Mesothelial cell of epicardium (in vitro differentiated cells): ENCODE measurements at places on chromosomes 13 and 19. TPM values are rescaled to one million over a fixed set of nuclear protein-coding genes. Genes with fewer than 3 reads are reported as not detected.
A peak's percentile ranks its signal among the peaks of the same experiment; 100 is the strongest.

CCNA1 gene
- total RNA-seq, result 0.16 to 0.20 TPM (median 0.18 TPM) in 3 replicates

DNA sequence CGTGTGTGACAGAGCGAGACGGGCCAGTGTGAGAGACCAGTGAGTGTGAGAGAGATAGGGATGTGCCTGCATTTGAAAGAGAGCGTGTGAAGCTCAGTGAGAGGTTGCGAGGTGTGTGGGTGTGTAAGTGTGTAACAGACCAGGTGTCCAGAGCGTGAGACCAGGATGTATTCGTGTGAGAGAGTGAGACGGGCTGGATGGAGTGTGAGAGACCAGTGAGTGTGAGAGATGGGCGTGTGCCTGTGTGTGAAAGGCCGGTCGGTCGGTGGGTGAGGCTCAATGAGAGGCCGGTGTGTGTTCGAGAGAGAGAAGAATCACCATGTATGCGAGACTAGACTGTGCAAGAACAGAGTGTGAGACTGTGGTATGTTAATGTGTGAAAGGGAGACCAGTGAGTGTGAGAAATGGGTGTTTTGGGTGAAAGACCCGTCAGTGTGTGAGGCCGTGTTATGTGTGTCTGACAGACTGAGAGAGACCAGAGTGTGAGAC is 679 bp downstream of the ZNF471 start:
- DNase-seq, result no peak

ZNF577 gene
- total RNA-seq, result 23.0 to 27.4 TPM (median 23.1 TPM) in 3 replicates

DNA sequence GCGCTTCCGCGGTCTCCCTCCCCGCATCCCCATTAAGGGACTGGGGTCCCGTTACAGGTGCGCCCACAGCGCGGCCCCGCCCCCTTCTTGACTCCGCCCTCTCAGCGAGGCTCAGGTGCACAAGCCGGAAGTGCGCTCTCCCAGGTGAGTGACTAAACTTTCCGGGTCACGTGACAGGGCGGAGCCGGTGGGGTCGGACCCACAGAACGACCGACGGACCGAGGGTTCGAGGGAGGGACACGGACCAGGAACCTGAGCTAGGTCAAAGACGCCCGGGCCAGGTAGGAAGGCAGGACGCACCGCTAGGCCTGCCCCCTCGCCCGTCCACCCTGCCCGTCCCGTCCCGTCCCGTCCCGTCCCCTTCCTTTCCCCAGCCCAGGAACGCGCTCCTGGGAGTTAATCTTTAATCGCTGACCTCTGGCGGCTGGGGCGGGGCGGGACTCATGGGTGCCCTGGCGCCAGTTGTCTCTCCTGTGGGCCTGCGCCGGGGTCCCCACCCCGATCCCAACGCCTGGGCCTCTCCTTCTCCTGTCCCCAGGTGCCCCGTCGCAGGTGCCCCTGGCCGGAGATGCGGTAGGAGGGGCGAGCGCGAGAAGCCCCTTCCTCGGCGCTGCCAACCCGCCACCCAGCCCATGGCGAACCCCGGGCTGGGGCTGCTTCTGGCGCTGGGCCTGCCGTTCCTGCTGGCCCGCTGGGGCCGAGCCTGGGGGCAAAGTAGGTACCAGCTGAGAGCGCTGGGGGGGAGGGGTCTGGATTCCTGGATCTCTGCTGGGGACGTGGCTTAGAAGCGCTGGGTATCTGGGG is at the start of gene CRB3:
Gene CRB3 (plus strand): TSS at position 202 of the 804 bp plus-strand sequence. CDS start 431 bp downstream, at position 633.
- DNase-seq, result peak; percentile 70

DNA sequence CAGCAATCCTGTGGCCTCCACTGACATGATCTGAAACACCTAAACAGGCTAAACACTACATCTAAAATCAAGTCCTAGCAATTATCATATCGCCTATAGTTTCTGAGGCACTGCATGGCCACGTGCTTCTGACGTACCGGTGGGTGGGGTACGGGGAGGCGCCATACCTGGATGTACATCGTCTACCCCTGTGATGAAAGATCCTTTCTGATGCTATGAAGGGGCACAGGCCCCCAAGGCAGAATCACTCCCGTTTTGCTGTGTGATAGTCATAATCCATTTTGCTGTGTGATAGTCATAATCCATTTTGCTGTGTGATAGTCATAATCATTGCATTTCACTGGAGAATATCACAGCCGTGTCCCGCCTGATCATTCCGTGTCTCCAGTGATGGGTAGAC is 118.7 kb upstream of the SOX1 start:
- DNase-seq, result no peak

- DNase-seq, result no peak
Observed at GRCh38 chr13:25489238-25489637, 117.5 kb downstream of the ATP8A2 start.

DNA sequence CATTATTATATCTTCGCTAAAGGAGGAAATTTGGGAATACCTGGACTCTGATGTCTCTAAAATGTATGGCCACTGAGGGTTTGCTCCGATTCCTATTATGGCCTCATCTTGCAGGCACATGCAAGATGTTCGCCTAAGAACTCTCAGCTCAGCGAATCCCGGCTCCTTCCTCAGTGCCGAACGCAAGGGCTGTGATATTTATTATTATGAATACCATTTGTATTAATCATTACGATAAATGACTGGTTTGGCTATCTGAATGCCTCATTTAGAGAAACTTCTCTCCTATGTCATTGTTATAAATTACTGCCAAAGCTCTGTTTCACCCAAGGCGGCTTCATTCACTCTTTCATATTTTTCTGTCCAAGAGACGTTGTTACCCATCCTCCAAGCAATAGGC is 369.7 kb upstream of the TSHZ3 start:
- no peak for DNase-seq

GRCh38 chr13:23845105-23845725 is 44.0 kb downstream of the MIPEP start:
- no peak for DNase-seq

ANKRD24 gene
- total RNA-seq, result 0.75 to 0.98 TPM (median 0.86 TPM) in 3 replicates

RFXAP gene
- total RNA-seq, result 13.6 to 14.1 TPM (median 14.0 TPM) in 3 replicates

CGB5 gene
- total RNA-seq, result 3.7 to 5.7 TPM (median 5.7 TPM) in 3 replicates

DNA sequence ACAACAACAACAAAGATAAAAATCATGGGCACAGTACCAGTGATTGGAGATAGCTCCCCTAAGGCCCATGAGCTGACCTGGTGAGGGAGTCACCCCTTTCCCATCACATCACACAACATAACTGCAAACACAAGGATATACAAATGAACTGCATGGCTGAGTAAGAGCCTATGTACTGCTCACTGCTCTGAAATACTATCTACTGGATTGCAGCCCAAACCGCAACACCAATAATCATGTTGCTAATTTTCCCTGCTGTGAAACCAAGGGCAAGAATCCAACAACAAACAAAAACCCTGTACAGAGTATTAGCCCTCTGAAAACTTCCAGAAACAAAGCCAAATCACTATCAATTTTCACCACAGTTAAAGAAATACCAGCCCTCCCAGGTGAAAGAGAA is 1893.2 kb downstream of the PCDH9 start:
- DNase-seq, result no peak

DNA sequence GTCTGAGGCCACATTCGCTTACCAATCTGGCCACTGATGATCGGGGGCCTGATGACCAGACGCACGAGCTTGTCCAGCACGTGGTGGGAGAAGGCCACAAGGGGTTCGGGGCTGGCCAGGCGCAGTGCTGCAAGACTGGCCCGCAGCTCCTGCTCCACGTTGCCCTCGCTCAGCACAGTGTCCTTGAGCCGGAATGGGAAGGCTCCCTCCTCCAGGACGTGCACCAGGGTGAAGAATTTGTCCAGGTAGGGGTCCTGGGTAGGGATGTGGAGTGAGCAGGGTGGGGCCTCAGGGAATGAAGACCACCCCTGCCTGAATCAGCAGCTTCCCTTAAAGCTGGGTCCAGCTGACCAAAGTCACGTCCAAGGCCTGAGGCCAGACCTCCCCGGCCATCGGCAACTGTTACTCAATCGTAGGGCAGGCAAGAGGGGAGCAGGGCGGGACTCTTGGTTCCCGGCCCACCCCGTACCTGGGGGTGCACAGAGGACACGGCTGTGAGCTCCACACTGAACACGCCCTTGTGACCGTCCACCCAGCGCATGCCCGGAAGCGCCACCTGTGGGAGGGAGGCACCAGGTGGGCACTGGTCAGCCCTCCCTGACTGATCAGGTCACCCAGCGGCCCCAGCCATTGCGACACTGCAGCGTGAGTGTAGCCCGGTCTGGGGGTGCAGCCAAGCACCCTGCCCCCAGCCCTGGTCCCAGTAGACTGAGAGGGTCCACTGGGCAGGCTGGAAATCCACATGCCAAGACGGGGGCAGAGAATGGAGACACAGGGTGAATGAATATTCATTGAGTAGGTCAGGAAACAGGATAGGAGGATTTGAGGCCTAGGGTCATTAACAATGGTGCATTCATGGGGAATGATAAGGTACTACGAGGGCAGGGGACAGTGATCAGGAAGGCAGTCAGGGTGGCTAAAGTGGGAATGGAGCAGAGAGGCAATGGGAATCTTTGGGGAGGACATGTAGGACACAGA is 2.8 kb upstream of the ANGPTL8 start:
- no peak for DNase-seq

IGLON5 gene
- total RNA-seq, result 24.9 to 25.9 TPM (median 25.1 TPM) in 3 replicates

MTUS2 gene
- total RNA-seq, result 1.4 to 1.9 TPM (median 1.4 TPM) in 3 replicates

GRCh38 chr13:23723471-23723870 is 153.3 kb downstream of the TNFRSF19 start:
- DNase-seq, result no peak
